ENCODE measurements at places on chromosomes 16 and 17.

DNA sequence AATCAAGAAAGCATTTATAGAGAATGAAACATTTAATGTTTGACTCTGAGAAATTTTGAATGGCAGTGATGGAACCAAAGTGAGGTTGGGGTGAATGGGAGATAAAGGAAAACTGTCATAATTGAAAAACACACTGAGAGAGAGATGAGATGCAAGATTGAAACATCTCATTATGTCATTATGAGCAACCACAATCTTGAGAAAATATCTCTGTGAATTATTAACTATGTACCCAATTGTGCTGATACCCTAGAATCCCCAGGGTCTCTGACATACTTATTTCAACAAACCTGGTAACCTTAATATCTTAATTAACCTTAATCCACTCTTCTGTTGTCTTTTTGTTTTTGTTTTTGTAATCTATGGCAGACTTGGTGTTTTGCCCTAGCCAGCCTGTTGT is 143.5 kb upstream of the HLF start:
- no peak for DNase-seq

GRCh38 chr16:70726892-70727361 is 41.1 kb upstream of the MTSS2 start:
- DNase-seq: peak; percentile 86

- no peak for DNase-seq
Measured at GRCh38 chr17:59466946-59467801, 98.2 kb upstream of the DHX40 start.

DNA sequence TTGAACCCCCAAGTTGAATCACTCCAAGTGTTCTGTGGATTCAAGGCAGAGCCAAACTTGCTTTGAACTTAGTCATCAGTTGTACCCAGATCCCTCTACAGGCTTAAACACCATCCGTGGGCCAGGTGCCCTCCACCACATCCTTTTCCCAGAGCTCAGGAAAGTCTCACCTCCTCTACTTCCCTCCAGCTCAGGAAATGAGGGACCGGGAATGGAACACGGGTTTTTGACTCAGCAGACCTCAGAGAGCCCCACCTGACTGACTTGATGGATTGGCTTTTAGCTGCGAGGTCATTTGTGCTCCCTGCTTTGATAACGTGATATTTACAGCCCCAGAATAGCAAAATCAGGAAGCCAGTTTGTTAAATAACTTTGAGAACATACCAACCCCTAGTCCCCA is 20.1 kb downstream of the GID4 start:
- DNase-seq: no peak

GRCh38 chr16:54123766-54124165 is 162.8 kb downstream of the IRX3 start:
- DNase-seq: no peak

DNA sequence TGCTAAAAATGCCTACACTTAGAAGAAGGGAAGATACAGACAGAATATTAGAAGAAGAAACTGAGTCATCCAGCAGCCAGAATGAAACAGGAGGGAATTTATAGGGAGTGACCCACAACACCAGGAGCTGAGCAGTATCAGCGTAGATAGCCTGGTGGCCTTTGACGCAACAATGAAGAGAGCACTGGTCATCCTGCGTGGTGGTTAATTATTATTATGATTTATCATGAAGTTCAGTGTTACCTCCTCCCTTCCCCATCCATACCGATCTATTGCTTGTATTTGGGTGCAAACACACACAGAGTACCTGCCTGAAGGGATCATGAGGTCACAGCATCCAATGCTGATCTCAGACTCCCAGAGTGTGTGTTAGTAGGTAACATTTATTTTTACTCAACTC is 38.5 kb downstream of the ERCC4 start:
- DNase-seq: no peak

- DNase-seq: no peak
Measured at GRCh38 chr17:20039037-20039436, 29.9 kb downstream of the SPECC1 start.

DNA sequence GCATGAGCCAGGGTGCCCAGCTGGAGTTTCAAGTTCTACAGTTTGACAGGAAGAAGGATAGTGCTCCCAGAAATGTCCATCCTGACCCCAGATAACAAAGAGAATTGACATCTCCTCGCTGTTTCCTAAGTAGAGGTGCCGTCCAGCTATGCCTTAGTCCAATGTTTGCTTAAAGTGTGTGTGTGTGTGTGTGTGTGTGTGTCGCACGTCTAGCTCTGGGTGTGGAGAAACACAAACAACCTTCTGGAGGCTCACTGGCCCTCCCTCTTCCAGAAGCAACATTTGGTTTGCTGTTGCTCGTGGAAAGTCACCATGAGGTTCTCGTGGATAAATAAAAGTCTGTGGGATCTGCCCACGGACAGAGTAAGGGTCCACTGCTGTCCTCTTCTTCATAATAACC is 22.1 kb downstream of the EMP2 start:
- DNase-seq: peak; percentile 42

DNA sequence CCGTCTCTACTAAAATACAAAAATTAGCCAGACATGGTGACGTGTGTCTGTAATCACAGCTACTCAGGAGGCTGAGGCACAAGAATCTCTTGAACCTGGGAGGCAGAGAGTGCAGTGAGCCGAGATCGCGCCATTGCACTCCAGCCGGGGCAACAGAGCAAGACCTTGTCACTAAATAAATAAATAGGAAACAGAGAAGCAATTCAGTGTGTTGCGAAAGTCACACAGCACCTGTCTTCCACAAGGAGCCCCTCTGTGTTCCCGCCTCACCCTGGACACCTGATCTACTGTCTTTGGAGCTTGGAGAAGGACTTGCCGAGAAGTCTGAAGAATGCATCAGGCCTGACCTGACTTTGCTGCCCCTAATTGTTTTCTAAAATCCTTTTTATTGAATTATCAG is 3.5 kb upstream of the CDH1 start:
- DNase-seq: no peak

DNA sequence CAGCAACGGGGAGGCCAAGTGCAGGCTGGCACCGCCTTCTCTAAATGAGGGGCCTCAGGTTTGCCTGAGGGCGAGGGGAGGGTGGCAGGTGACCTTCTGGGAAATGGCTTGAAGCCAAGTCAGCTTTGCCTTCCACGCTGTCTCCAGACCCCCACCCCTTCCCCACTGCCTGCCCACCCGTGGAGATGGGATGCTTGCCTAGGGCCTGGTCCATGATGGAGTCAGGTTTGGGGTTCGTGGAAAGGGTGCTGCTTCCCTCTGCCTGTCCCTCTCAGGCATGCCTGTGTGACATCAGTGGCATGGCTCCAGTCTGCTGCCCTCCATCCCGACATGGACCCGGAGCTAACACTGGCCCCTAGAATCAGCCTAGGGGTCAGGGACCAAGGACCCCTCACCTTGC is 18.5 kb downstream of the NGFR start:
- no peak for DNase-seq

- DNase-seq: no peak
Measured at GRCh38 chr16:65469116-65469515, 347.3 kb upstream of the CDH11 start.

GRCh38 chr17:77501751-77502625 is 361.2 kb downstream of the SEC14L1 start:
- DNase-seq: no peak

- DNase-seq: no peak
Measured at GRCh38 chr17:66364990-66365490, 62.6 kb downstream of the PRKCA start.

- DNase-seq: no peak
Measured at GRCh38 chr16:25141648-25142047, 30.1 kb downstream of the LCMT1 start.

GRCh38 chr17:57744195-57745170 is 616 bp downstream of the CCDC182 start:
- DNase-seq: no peak

DNA sequence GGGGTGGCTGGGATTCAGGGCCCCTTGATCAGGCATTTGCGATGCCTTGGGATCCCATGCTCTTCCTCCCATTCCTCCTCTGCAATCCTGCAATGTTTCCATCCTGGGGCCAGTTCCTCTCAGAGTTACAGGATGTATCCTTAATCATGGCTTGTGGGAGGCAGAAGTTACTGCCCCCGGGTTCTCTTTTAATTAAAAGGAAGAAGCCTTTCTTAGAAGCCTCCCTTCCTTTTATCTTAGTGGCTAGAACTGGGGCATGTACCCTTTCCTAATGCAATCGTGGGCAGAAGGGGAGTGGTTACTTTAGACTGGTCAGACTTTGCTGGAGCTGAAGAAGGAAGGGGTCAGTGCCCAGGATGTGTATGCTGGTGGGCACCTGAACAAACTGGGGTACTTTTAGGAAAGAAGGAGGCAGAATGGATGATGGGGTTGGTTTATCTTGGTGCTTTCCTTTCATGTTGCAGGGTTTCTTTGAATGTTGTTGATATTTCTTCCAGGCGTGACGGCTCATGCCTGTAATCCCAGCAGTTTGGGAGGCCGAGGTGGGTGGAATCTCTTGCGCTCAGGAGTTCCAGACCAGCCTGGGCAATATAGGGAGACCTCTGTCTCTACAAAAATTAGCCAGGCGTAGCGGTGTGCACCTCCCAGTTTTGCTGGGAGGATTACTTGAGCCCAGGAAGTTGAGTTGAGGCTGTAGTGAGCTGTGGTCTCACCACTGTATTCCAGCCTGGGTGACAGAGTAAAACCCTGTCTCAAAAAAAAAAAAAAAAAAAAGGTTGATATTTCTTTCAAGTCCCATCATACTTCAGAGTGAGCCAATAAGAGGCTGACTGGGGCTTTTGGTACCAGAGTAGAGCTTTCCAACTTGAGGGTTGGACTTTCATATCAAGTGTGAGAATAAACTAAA is 13.2 kb upstream of the SPN start:
- no peak for DNase-seq

DNA sequence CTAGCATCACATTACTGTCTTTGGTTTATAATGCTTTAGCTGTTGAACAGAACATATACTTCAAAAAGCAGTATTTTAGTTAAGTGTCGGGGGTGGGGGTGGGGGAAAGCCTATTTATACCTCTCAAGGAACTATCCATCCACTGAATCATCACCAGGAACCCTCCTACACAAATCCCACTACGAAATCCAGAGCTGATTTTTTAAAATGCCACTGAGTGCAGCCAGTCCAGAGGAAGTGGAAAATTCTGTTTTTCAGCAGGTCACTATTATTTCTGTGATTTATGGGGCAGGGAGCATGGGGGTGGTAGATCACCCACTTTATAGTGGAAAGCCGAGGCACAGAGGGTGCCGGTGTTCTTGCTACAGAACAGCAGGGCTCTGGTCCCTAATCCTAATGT is 284.1 kb downstream of the SOX9 start:
- no peak for DNase-seq

DNA sequence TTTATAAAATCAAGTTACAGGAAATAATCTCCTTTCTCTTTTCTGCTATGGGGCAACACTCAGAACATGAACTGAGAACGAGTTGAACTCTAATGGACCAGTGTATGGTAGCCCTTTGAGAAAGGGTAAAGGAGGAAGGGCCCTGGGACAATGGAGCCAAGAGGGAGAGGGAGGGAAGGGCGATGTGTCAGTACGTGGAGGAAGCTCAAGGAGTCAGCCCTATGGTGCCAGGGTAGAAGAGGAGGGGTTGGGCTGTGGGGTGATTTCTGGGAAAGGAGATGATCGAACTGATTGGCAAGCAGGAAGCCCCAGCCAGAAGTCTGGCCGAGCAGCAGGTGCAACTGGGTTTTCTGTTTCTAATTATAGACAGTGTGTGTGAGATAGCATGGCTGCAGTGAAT is 4.3 kb upstream of the WIPI1 start:
- no peak for DNase-seq

GRCh38 chr16:10921536-10922327 is 20.5 kb downstream of the DEXI start:
- DNase-seq: no peak

DNA sequence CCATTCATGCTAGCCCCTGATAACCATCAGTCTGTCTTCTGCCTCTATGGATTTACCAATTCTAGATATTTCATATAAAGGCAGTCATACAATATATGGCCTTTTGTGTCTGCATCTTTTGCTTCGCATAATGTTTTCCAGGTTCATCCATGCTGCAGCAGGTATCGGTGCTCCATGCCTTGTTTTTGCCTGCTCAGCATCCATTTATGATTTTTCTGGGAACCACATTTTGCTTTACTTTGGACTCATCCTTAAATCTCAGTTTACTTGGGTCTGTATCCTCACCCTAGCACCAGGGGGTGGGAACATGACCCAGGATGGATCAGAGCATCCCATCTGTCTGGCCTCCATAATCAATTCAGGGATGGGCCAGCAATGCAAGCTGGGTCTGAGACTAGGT is 325.7 kb downstream of the XYLT1 start:
- no peak for DNase-seq

All from femur (tissue), 1 donor.